Vagina (tissue), 2 donors: ENCODE measurements at places on chromosomes 16 and 17.

- DNase-seq: no peak
Measured at GRCh38 chr17:21033350-21033749, 9.5 kb downstream of the USP22 start.

DNA sequence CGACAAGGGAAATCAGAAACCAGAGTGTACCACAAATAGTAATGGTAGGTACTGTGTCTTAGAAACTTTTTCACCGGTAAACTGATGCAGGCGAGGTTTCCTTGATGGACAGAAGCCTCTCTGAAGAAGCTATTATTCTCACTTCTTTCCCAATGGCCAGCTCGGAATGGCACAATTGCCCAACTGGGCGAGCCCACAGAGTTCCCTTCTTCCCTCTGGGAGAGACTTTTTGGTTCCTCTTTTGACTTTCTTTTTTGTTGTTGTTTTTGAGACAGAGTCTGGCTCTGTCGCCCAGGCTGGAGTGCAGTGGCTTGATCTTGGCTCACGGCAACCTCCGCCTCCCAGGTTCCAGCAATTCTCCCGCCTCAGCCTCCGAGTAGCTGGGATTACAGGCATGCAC lies 16.9 kb downstream of the SLC43A2 start:
- no peak for DNase-seq

- DNase-seq: no peak
Measured at GRCh38 chr16:85042606-85043005, 15.0 kb downstream of the KIAA0513 start.

GRCh38 chr17:19596869-19597268 lies 51.7 kb upstream of the ALDH3A2 start:
- DNase-seq: no peak

DNA sequence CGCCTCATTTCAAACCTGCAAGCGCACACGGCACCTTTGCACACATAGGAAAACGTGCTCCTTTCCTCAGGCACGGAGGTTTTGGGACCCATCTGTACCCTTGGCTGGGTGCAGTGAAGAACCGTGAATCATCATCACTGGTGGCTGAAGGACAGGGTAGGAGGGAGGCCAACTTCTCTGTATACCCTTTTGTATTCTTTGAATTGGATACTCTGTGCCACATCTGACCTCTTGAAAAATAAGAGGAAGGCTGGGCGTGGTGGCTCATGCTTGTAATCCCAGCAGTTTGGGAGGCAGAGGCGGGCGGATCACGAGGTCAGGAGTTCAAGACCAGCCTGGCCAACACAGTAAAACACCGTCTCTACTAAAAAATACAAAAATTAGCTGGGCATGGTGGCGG lies 11.7 kb downstream of the GPRC5B start:
- DNase-seq: no peak

DNA sequence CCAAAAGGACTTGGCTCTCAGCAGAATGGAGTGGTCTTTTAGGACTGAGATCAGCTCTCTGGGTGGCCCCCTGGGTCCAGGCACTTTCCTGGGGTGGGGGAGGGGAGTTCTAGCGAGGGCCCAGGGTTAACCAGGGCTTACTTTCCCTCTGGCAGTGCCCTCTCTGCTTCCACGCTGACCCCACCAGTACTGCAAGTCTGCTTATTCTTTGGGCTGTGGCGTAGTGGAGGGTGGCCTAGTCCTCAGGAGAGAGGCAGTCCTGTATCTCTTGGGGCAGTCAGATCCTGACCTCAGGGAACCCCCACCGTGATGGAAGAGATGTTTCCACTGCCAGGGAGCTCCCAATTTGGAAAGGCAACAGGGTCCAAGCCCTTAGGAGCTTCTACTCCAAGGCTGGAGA lies 79.4 kb downstream of the CCDC182 start:
- no peak for DNase-seq

- DNase-seq: no peak
Measured at GRCh38 chr17:11986942-11987329, 10.3 kb downstream of the ZNF18 start.

GRCh38 chr16:25734430-25735385 lies 42.9 kb downstream of the HS3ST4 start:
- DNase-seq: no peak

DNA sequence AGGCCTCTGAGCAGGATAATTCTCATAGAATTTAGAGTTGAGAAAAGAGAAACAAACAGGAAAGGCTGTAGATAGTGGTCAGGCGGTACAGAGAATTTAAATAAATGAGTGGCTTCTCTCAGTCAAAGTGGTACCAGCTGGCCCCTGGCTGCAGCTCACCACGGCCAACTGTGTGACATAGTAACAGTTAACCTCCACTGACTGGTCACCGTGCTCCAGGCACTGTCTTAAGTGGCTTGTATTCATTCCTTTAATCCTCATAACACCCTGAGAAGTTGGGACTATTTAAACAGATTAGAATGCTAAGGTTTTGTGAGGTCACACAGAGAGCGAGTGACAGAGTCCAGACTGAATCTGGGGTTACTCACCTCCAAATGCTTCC lies 108.9 kb downstream of the GNAO1 start:
- DNase-seq: no peak

DNA sequence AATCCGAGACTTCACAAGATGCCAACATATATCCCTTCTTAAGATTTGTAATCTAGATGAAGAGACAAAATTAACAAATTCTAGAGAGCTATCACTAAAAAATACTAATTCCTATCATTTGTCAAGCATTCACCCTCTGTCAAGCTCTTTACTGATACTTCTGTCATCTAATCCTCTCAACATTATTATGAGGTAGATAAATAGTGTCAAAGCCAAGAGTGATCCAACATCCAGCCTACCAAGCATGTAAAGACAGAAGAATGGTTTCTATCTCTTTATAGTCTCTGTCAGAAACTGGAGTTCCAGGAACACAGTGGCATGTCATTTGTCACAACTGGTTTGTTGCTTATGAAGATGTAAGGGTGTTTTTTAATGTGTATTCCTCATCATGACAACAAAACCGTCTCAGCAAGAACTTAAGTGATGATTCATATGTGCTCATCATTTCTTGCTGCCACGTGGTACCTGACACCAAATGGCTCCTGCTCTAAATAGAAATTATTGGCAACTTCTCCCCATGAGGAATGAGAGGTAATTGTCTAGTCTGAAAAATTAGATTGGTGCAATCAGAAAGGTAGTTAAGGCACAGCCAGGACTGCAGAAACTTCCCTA lies 196.8 kb downstream of the TOX3 start:
- no peak for DNase-seq

DNA sequence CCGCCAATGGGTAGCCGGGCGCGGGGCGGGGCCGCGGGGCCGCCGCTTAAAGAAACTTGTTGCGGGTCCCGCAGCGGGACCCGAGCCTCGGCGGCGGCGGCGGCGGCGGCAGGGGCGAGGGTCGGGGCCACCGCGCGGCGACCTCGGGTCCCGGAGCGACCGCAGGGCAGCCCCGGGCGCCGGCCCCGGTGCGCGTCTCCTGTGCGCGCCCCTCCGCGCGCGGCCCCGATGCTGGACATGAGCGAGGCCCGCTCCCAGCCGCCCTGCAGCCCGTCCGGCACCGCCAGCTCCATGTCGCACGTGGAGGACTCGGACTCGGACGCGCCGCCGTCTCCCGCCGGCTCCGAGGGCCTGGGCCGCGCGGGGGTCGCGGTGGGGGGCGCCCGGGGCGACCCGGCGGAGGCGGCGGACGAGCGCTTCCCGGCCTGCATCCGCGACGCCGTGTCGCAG lies at the start of gene SOX8:
Gene SOX8 (plus strand): TSS at position 76 of the 450 bp plus-strand sequence. CDS start 153 bp downstream, at position 229.
- no peak for DNase-seq

DNA sequence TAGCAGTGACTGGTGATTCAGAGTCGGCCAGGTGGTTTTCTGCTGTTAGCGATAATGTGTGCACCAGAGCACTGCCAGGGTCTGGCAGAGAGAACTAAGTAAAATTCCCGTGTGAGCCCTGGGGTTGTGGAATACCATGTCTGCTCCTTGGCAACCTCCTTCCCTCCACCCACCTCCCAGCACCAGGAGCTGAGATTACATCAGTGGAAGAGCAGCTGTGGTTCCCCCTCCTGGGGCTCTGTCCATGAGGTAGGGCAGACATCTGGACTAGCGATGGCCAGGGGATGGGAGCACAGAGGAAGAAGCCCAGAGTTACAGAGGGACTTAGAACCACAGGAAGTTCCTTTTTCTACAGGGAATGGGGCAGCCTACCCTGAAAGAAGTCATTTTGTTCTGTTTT lies 15.8 kb downstream of the CLEC10A start:
- no peak for DNase-seq
